GM12878 (cell line): ENCODE measurements at places on chromosomes 6 and 20. TPM values are rescaled to one million over a fixed set of nuclear protein-coding genes. Genes with fewer than 3 reads are reported as not detected.

ABHD16B gene
- total RNA-seq: not detected in 2 replicates

KIFC1 gene
- 69.2 and 80.8 TPM in 2 replicates for total RNA-seq

ZNF831 gene
- 0.85 and 0.97 TPM in 2 replicates for total RNA-seq

IL17A gene
- not detected in 2 replicates for total RNA-seq
